ENCODE measurements at places on chromosomes 7 and 10.

DNA sequence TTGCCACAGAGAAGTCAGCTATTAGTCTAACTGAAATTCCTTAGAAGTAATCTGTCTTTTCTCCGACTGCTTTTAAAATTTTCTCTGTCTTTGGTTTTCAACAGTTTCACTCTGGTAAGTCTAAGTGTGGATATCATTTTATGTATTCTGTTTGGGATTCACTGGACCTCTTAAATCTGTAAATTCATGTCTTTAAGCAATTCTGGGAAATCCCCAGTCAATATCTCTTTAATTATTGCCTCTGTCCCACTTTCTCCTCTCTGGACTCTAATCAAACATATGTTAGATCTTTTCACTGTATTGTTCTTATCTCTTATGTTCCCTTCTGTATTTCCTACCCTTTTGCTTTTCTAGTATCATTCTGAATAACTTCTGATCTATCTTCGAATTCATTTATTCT, 29.9 kb downstream of the CFAP43 start:
- DNase-seq, result no peak

GRCh38 chr7:96344236-96344635, 22.3 kb upstream of the SLC25A13 start:
- no peak for DNase-seq

DNA sequence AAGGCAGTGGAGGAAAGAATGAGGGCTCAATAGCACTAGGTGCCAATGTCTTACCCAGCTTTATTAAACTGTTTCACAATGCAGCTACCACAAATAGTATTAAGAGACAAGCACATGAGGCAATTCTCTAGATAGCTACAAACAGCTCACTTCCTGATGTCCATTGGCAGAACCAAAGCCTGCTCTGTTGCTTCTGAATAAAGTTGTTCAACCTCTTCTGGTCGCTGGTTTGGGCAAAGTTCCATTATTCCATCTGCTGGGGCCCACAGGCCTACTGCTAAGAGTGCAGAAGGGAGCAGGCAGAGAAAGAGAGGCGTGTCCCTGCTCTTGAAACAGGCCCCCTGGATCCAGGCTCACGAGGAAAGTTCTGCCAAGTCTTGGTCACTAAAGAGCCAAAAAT, 173.9 kb downstream of the ZNF438 start:
- no peak for DNase-seq

- DNase-seq, result no peak
Observed at GRCh38 chr10:18649364-18649959, 1.9 kb downstream of the NSUN6 start.

DNA sequence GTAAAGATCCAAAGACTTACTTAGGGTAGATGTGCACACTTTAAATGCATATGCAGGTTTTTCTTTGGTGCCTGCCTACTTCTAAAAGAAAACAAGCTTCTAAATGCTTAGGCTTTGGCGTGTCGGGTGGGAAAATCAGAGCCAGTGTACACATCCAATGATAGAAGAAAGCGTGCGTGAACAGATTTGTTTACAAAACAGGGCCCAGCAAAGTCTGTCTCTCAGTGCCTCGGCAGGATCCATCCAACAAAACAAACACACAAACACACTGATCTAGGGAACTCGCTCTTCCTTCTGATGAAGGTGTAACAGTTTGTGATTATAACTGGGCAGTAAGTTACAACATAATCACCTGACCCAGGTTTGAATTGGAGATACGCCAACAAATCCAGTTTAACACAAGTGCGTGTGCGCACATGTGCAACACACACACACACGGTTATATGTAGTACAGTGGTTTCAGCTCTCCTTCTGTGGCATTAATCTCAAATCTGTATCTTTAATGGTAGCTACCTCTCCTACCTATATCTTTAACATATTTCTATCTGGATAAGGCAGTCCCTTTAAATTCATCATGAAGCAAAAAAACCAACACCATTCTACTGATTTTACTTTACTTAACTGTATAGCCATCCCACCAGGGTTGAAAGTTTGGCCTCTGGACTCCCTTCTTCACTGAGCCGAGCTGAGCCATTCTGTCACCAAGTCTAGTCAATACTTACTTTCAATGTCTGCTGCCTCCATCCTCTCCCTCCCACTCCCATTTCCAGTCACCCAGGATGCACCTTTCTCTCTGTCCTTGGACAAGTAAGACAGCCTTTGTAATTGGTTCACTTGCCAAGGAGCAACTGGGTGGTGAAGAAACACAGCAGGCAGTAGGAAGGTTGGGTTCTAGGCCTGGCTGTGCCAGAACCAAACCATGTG, 184.4 kb upstream of the KLF14 start:
- DNase-seq, result no peak

DNA sequence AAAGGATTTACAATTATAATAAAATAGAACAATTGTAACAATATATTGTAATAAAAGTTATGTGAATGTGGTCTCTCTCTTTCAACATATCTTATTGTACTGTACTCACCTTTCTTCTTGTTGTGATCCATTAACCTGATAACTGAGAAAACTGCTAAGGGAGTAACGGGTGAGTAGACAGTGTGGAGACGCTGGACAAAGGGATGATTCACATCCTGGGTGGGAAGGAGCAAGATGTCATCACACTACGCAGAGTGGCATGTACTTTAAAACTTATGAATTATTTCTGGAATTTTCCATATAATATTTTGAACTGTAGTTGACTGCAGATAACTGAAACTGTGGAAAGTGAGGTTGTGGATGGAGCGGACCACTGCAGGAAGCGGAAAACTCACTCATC, 91.2 kb upstream of the PLPP4 start:
- DNase-seq, result no peak

GRCh38 chr7:3194501-3195141, 106.4 kb upstream of the SDK1 start:
- no peak for DNase-seq

- DNase-seq, result no peak
Observed at GRCh38 chr7:49398746-49399145, 374.7 kb upstream of the VWC2 start.

DNA sequence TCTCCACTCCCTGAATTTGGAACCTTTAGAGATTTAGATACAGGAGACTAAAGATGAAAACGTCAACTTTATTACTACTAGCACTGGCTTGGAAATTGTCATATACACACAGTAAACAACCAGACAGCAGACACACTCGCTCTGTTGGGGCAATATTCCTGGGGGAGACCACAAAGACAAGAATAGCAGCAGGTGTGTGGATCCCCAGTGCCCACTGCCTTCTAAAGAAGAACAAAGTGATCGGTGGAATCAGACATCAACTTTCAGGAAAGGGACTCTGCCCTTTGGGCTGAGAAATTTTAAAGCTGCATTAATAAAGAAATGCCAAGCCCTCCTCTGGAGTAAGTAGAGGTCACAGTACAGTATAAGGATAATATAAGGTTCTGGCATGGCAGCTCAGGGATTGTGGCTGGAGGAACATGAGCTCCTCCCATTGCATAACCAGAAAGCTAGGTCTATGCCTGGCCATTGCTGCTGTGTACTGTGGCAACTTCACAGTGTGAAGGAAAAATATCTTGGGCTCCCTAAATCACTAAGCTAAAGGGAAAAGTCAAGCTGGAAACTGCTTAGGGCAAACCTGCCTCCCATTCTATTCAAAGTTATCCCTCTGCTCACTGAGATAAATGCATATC, 57.1 kb upstream of the ANKRD1 start:
- DNase-seq, result no peak

All from esophagus squamous epithelium (tissue), 5 donors.